Activated T-cell treated with anti-CD3 and anti-CD28 coated beads for 4 hours (primary cell): ENCODE measurements at places on chromosomes 12 and 14.

GRCh38 chr12:6584293-6584692, 16.2 kb upstream of the NOP2 start:
- no peak for DNase-seq

GRCh38 chr14:33567023-33567728, 383.7 kb downstream of the EGLN3 start:
- DNase-seq = no peak

DNA sequence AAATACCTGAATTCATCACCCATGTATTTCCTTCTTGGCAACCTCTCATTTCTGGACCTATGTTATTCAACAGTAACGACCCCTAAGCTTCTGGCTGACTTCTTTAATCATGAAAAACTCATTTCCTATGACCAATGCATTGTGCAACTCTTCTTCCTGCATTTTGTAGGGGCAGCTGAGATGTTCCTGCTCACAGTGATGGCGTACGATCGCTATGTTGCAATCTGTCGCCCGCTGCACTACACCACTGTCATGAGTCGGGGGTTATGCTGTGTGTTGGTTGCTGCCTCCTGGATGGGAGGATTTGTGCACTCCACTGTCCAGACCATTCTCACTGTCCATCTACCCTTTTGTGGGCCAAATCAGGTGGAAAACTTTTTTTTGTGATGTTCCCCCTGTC, 356 bp downstream of the OR4Q2 start:
- no peak for DNase-seq

DNA sequence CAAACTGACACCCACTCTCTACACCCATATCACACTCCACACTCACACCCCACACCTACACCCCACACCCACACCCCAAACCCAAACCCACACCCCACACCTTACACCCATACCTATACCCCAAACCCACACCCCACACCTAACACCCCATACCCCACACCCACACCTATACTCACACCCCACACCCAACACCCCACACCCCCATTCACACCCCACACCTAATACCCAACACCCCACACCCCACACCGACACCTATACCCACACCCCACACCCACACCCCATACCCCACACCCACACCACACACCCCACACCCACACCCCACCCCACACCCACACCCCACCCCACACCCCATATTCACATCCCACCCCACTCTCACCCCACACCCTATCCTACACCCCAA, 38.5 kb downstream of the TMEM120B start:
- no peak for DNase-seq

DNA sequence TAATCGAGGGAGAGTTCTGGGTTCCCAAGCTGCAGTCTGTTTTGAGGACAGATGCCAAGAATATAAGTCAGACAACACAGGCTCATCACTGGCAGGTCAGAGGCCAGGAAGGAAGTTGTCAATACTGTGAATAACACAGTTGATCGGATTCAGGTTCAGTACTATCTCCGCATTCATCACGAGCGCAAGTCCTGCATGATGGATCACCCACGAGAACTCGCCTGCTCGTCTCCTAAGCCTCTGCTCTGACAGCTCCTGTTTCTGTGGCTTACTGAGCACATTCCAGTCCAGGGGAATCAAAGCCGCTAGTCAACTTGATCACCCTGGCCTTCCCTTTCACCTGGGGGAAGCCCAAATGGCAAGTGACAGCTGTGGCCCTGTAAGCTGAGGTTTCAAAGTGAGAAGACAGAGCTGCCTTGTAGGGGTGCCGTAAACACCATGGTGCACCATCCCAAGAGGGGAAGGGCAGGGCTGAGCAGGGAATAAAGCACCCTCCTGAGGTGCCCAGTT, 60.1 kb upstream of the DICER1 start:
- no peak for DNase-seq

DNA sequence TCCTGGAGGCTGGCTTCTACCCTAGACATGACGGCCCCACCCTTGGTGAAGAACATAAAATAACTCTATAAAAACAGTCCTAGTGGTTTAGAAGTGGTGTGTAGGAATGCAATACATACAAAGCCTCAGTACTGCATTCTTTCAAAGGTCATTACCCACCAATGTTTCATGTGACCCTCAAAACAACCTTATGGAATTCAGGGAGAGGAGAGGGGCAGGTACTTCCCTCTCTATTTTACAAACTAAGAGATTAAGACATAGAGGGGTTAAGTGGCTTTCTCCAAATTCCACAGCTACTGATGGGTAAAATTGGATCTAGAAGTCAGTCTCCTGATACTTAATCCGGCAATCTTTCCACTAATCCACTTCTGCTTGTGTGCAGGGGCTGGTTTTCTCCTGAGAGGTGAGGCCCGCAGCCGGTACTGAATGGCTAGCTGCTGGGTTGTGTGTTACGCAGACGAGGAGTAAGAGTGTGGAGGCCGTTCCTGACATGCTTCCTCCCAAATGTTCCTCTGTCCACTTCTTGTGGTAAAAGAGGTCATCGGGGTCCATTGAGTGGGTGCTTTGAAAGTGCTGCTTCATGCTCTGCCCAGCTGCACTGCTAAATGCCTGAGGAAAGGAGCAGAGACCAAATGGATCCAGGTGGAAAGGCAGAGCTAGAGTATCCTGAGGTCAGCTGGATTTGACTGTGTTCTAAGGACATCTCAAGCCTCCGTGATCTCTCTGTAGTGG, 16.2 kb downstream of the SLC7A8 start:
- no peak for DNase-seq

- no peak for DNase-seq
Measured at GRCh38 chr14:104680056-104680805, 9.2 kb upstream of the INF2 start.

- DNase-seq = no peak
Measured at GRCh38 chr14:23055621-23056144, 1.6 kb downstream of the CDH24 start.
